Epithelial cell of prostate (primary cell): ENCODE measurements at places on chromosomes 3 and 15.
A peak's percentile ranks its signal among the peaks of the same experiment; 100 is the strongest.

DNA sequence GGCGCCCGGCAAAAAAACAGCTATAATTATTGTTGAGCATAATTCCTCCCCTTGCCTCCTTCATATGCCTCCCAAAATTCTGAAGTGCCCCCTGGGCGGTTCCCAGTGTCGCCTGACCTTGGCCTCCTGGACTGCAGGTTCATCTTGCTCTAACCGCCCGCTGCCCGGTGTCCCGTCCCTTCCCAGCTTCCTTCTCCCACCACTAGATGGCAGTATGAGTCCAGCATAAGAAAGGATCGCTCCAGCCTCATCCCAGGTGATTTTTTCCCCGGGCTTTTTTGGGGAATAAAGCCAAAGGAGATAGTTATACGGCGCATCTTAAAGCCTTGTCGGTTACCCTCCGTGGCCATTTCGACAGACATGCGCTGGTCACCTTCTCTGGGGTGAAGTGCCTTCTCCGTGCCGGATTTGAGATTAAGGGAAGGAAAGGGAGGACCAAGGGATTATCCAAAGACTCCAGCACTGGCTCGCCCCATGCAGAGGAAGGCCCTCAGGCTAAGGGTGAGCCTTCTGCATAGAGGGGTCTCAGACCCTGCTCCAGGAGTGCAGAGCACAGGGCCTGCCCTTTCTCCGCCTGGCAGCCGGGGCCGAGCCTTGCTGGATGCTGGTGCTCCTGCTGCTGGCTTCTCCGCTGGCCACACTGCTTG lies 45.8 kb upstream of the TRA2B start:
- DNase-seq = no peak

- DNase-seq = no peak
These were observed 139.1 kb downstream of the SRGAP3 start for GRCh38 chr3:9110316-9110715.

GRCh38 chr15:97545799-97546198 lies 414.7 kb upstream of the ARRDC4 start:
- no peak for DNase-seq

GRCh38 chr3:30520699-30521098 lies 85.7 kb upstream of the TGFBR2 start:
- no peak for DNase-seq

DNA sequence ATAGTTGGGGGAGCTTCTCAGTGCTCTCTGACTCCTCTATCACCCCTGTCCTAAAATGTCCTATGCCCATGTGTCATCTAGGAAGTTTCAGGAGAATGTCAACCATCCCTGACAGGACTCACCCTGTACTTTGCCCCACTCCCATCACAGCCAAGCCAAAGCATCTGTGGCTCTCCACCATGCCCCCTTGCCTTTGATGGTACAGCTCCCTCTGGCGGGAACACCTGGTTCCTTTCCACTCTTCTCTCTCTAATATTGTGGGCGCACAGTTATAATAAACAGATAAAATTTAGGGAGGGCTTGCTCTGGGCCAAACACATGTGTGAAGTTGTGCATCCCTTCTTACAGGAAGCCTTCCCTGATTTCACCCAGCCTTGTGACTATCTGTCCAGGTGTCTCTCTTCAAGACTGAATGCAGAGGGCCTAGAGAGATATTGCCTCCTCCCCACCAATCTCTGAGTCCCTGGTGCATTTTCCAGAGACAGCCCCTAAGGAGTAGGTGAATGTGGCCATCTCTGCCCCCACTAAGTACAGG lies 62.8 kb downstream of the ISG20 start:
- DNase-seq = no peak

DNA sequence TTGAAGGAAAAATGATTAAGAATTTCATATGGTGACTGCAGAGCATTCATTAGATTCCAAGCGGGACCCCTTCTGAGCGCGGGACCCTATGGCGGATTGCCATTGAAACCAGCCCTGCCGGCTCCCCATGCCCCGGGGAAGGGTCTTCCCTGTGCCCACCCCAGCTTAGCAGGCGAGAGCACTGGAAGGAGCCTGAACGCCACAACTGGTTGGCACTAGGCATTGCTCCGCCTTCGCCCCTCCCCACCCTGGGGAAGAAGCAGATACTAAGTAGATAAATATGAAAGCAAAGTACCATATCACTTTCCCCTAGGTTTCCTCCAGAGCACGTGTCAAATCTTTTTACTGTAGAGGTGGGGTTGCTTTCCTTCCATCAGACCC lies 70.7 kb downstream of the CYP19A1 start:
- no peak for DNase-seq

DNA sequence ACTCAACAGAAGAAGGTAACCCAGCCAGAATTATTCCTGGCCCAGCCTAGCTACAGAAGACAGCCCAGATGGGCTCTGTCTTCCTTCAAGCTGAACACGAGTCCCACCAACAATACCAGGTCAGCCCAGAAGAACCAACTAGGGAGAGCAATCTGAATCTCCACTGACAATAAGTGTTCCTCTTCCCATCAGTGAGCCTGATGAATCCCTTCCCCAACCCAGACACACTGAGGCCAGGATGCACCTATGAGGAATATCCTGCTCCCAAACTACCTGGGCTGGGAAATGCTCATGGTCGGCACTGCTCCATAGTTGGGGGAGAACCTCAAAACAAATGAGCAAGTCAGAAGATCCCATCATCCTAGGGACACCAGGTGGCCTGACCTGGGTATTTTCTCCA lies 351.1 kb downstream of the OCA2 start:
- DNase-seq = no peak

GRCh38 chr3:19074257-19074900 lies 73.9 kb upstream of the KCNH8 start:
- DNase-seq = no peak

DNA sequence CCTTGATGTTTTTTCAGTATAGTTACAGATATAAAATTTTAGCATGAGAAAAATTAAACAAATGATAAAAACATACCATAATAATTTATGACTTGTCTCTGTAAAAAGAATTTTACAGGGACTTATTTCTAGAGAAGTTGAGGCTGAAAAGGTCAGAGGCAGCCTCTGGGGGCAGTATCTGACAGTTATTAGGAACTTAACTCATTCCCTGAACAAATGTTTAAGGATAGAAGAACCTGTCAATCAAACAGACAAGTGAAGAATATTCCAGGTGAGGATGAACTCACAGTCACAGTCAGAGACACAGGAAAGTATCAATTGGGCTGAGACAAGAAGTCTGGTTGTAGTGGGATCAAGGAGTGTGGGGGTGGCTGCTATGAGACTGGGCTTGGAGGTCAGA lies 7.3 kb downstream of the MYLK start:
- no peak for DNase-seq

GRCh38 chr3:176521531-176522175 lies 675.6 kb downstream of the TBL1XR1 start:
- DNase-seq = no peak

GRCh38 chr3:134858441-134859035 lies 63.5 kb downstream of the EPHB1 start:
- no peak for DNase-seq

- DNase-seq = no peak
These were observed 3.8 kb upstream of the IGDCC3 start for GRCh38 chr15:65381445-65382145.

DNA sequence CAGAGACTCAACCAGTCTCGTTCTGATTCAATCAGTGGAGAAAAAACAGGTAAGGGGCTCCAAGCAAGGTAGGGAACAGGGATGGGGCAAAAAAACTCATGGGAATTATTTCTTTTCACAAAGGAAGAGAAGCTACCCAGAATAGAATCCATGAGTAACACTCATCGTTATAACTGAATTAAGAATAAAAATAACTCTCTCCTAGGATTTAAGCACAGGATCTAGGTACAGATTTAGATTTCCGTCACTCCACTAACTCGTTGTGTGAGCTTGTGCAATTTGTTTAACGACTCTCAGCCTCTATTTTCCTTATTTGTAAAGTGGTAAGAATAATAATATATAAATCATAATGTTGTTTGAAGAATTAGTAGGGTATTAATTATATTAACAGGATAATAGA lies 68.6 kb downstream of the ADAMTS9 start:
- no peak for DNase-seq

GRCh38 chr15:45186771-45187577 lies 792 bp downstream of the SHF start:
- no peak for DNase-seq

DNA sequence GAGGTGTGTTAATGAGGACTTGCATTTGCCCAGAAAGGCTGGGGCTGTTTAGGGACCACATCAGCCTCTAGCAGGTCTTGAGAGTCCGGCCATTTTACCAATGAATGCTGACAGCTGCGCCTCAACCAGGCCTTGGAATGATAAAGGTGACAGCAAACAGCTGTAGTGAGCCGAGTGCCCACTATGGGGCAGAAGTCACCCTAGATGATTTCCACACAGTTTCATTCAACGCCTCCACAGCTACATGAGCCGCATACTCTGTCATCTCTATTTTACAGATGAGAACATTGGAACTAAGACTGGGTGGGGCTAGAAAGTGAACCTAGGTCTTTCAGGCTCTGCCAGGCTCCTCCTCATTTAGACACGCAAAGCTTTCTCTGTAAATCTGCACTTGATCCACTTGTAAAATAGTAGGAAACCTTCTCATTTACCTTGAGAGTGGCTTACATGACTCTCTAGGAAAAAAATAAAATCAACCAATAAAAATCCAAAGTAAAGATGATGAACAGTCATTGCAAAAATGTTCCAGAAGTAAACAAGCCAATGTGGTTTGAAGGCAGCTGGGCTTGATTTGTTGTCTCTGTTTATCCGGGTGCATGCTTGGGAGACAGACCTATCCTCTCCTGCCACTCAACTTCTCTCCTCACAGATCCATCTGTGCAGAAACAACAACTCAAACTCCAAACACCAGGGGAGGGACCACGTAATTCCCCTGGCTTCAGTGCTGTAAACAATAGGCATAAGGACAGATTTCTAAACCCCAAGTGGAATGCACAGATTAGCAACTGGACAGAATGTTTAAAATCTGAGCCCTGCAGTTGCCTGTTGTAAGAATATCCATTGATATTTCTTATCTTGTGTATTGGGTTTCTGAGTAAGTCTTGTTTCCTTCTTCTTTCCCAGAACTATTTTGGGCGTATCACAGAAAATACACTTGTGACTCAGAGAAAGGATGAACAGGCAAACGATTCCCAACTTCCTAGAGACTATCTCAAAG lies 31.5 kb upstream of the LDHAL6B start:
- no peak for DNase-seq

- no peak for DNase-seq
These were observed 660.7 kb upstream of the CFAP20DC start for GRCh38 chr3:59710554-59710953.

DNA sequence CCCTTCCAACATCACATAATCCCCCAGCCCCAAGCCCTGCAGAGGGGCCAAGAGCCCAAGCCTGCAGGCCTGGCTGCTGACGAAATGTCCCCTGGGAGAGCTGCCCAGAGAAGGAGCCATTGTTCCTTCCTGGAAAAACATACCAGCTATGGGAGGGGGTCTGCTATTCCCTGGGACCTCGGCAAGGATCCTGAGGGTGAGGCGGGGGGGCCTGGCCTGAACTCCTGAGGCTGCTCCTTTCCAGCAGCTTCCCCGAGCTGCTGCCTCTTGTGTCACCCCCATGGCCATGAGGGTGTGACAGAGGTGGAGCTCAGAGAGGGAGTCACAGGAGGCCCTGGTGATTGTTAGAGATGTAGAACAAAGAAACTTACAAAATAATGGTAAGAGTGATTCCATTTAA lies 12.9 kb downstream of the LOXL1 start:
- DNase-seq = no peak

DNA sequence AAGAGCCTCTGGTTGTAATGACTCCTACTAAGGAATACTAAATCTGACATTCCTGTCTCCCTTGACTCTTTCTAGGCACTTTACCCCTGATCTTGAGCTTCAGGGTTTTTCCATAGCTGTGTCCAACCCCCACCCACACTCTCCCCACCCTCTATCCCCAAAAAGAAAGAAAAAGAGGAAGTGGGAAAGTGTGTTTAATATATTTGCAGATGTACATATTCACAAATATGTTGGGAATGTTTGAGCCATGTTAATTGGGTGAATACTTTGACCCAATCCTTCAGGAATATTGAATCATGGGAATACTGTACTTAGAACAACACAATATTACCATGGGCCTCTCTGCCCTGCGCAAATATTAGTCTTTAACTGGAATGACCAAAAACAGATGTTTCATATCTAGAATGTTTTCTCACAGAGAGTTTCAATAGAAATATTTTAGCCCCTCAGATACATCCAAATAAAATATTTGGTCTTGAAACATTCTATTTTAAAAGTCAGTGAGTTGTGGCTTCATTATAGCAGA lies 19.8 kb upstream of the PFN2 start:
- DNase-seq = no peak

- no peak for DNase-seq
These were observed 394.5 kb downstream of the MFSD1 start for GRCh38 chr3:159196359-159196758.

GRCh38 chr3:134008630-134009156 lies 21.0 kb downstream of the SLCO2A1 start:
- no peak for DNase-seq

DNA sequence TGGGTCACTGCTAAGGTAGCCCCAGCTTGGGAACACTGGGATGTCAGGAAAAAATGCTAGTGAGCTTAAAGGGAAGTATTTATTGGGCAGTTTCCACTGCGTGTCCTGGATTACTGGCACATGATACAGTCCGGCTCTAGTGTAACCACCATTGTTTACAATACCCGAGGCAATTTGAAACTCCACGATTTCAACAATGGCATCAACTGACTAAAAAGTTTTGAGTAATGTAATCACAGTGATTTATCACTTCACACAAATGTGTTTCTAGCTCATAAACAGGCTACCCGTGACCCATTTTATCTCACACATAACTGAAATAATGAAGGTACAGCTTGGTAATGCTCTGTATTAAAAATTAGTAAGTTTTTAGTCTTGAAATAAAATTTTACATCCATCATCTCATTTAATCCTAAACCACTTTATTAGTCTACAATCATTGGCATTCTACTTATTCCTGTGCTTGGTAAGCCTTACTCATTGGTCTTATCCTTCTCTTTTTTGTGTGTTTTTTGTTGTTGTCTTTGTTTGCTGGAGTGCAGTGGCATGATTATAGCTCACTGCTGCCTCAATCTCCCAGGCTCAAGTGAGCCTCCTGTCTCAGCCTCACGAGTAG lies 7.6 kb downstream of the ZMAT3 start:
- no peak for DNase-seq

GRCh38 chr3:7547826-7548225 lies 686.9 kb downstream of the GRM7 start:
- DNase-seq = no peak

GRCh38 chr3:24235121-24235520 lies 259.5 kb downstream of the THRB start:
- peak; percentile 73 for DNase-seq
